Eye (tissue), 1 donor: ENCODE measurements at places on chromosomes 4 and X.

GRCh38 chrX:56787734-56788152 lies 58.7 kb downstream of the NBDY start:
- no peak for DNase-seq

DNA sequence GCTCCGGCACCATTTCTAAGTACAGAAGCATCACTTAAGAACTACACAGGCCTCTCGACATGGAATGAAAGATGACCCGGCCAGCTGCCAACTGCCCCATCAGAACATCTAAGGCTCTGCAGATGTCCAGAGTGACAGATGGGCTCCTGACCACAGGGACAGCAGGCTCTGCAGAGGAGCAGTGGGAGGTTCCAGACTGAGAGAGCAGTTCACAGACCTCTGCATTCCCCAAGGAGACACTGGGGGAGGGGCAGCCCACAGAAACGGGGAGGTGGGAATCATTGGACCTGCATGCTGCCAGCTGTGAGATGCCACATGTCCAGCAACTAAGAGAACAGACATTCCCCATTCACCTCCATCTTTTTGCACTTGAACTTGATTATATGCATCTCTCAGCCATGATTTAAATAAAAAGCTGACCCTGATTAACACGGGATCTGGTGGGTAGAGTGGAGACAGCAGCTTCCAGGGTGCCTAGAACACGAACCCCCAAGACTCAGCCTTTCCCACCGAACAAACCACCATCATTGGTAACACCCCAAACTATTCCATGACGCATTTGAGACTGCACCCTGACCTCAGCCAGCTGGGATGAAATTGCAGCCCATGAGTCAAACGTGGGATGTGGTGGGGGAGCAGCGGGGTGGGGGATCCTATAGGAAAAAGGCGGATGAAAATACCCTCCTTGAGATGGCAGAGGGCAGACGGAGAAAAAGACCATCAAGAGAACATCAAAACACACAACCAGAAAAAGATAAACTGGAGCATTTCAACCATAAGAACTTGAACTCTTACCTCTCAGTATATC lies 47.2 kb downstream of the AFAP1 start:
- peak; percentile 84 for DNase-seq

GRCh38 chrX:38847206-38847902 lies 46.1 kb downstream of the MID1IP1 start:
- no peak for DNase-seq

GRCh38 chr4:79831119-79831528 lies 241.9 kb downstream of the ANTXR2 start:
- DNase-seq = no peak
